ENCODE measurements at places on chromosomes 3 and 15.
A peak's percentile ranks its signal among the peaks of the same experiment; 100 is the strongest.

DNA sequence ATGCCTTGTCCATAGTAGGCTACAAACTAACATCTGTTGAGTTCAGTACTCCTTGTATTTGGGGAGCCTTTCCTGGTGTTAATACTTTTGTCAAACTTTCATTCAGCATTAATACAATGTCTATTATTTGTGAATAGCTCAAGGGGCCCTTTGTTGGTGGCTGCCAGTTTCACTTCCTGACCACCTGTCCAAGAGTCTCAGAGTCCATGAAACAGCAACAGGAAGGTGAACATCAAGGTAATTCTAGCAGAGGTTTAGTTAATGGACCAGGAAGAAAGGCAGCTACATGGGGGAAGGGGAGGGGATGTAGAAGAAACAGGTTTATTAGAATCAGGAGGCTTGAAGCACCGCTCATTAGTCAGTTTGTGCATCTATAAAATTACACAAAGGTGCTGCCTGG lies 386.9 kb downstream of the PDCD6IP start:
- DNase-seq = no peak

DNA sequence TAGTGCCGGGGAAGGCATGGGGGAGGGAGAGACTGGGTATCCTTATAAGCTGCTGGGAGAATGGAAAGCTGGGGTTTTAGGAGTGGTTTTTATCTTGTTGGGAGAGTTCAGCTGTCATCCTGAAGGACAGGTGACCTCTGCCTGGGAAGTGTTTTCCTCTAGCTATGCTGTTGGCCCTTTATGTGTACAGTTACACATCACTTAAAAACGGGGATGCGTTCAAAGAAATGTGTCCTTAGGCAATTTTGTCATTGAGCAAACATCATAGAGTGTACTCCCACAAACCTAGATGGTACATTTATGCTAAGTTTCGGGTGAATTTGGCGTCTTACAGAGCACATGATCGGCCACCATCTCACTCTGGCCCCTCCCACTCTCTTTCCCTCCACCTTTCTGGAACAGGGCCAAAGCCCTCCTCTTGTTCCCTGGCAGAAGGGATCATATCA lies 164.3 kb upstream of the NUDT16 start:
- peak; percentile 76 for DNase-seq

DNA sequence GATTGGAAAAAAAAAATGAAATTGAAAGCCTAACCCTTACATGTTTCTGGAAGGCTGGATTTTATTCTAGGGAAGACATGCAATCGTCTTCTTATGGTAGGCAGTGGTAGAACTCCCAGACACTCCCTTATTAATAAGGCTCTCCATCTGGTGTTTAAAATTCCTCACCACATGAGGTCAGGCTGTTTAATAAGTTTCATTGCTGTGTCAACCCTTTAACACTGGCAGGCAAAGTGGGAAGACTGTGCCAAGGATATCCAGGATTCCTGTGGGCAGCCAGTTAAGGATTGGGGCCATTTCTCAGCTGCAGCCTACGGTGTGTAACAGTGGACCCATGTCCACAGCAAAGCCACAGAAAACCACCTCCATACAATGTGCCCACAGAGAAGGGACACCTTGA lies 225.5 kb upstream of the CHRM5 start:
- no peak for DNase-seq

GRCh38 chr3:30988769-30989168 lies 94.3 kb upstream of the GADL1 start:
- no peak for DNase-seq

- no peak for DNase-seq
Measured at GRCh38 chr3:44003801-44004200, 237.9 kb upstream of the TOPAZ1 start.

GRCh38 chr15:93247466-93248121 lies 158.6 kb upstream of the RGMA start:
- DNase-seq = no peak

DNA sequence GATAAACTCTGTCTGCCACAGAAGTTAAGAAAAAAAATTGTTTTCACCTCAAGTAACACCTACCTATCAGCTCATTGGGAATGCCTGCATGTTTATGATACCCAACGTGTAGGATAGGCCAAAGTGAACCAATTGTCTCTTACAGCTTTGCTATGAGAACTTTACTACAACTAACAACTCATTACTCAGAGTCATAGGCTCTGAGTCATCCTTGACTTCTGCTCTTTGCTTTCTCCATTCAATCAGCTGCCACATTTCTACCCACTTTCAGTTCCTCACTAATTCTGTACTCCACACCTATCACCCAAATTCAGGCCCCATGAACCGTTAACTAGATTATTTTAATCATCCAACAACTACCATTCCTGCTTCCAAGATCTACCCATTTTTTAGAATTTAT lies 843.9 kb downstream of the TUSC7 start:
- no peak for DNase-seq

Data from NCI-H2171 (cell line).